Omental fat pad (tissue), 4 donors: ENCODE measurements at places on chromosomes 12 and 14.

DNA sequence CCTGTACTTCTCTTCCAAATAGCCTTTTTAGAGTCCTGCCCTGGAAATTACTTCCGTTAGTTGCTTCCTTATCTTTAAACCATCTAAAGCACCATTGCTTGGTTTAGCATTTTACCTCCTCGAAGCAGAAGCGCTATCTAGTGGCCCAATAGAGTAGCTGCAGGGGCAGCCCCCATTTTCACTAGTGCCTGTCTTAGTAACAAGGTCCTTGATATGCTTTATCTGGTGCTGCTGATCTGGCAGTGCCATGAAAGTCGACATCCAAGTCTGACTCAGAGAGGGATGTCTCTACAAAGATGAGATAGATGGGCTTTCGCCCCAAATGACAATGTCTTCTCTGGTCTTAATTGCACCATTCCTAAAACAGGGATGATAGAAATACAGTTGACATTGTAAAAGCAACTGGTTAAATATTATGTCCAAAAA is 25.0 kb upstream of the CIT start:
- DNase-seq = no peak

DNA sequence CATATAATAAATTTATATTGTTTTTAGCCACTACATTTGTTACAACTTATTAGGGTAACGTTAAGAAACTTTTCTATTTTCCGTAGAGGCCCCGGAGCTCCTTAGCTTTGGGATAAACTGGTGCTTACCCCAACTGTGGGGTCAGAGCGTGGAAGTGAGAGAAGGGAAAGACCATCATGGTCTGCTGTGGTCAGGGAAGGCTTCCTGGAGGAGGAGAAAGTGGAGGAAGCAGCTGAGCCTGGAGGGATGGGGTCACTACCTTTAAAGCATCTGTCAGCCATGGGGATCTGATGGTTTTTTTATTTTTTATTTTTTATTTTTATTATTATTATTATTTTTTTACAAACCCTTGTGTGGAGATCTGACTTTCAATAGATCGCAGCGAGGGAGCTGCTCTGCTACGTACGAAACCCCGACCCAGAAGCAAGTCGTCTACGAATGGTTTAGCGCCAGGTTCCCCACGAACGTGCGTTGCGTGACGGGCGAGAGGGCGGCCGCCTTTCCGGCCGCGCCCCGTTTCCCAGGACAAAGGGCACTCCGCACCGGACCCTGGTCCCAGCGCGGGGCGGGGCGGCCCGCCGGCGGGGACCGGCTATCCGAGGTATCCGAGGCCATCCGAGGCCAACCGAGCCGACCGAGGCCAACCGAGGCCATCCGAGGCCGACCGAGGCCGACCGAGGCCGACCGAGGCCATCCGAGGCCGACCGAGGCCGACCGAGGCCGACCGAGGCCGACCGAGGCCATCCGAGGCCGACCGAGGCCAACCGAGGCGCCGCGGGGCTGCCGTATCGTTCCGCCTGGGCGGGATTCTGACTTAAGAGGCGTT is 1101.2 kb upstream of the TMEM132C start:
- peak; percentile 26 for DNase-seq

GRCh38 chr12:93016752-93017350 is 87.8 kb upstream of the EEA1 start:
- DNase-seq = no peak

GRCh38 chr12:29486972-29487371 is 10.5 kb downstream of the OVCH1 start:
- DNase-seq = no peak

DNA sequence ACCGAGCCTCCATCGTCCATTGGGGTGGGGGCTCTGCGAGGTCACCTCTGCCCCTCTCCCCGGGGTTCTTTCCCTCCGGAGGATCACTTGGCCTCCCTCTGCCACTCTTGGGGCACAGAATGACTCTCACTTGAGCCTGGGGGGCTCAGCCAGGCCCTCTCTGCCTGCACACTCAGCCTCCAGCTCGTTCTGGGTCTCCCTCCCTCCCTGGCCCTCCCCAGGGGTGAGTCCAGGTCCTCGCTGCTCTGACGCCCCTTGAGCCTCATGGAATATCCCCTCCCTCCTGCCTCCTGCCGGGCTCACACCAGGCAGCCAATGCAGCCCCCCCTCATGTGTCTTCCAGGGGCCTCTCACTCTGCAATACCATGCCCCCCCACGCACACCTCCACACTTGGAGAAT is 17.7 kb upstream of the SFSWAP start:
- no peak for DNase-seq

DNA sequence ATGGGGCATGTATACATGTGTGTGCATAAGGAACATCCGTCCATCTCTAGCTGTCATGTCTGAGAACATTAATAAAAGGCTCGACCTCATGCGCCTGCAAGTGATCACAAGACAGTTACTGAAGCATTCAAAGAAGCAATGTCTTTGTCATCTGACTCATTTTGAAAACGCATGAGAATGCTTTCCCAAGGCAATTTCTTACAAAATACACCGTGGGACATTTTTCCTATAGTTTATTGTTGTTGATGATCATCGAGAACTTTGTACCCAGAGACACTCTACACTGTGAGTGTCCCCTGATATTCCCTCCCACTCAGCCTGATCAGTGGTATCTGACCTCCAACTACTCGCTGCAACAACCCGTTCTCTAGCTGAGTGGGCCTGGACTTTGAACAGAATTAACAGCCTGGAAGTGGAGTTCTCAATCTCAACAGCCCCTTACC is 68.1 kb downstream of the ETV6 start:
- DNase-seq = no peak

DNA sequence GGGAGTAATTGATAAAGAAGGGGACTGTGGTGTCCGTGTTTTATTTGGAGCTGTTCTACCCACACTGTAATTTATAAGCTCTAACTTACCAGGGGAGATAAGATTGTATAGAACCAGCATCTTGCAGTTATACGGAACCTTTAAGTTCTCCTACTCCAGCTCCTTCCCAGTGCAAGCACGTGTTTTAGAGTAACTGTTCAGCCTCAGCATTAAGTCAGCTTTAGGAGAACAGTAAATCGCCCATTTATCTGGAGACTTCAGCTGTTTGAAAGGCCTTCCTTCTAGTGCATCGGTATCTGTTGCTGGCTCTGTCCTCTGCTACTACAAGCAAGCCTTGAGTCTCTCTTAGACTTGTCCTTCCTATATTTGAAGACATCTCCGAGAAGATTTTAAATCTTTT is 95.6 kb downstream of the ETV6 start:
- DNase-seq = no peak

DNA sequence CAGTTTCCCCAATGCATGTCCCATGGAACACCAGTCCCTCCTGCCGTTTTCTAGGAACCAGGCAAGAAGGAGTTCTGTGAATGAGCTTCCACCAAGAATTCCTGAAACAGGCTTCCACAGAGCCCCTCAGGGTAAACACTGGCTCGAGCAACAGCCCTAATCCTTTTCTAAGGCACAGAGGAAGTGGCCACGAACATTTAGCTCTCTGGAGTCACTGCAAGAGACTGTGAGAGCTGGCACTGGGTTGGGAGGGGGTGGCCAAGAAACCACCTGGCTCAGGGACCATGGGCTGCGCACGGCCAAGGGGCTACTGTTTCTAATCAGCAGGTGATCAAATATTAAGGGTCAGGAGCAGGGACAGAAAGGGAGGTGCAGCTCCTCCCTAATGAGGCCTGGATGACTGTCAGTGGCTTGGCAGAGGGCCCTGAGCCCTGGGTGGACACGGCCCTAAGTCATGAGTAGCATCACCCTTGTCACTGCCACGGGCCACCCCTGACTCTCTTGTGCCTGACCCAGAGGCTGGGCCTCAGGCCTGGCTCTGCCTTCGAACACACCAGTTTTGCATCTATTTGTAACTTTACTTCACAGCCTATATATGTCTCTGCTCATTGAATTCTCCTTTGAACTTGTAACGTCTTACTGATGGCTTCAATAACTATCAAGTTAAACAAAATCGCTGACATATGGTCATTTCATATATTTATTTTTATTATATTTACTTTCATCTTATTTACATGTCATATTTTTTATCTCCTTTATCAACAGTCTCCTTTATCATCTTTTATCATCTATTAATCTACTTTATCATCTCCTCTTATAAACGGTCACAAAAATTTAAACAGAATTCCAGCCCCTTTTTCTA is 154.0 kb downstream of the DICER1 start:
- DNase-seq = no peak

DNA sequence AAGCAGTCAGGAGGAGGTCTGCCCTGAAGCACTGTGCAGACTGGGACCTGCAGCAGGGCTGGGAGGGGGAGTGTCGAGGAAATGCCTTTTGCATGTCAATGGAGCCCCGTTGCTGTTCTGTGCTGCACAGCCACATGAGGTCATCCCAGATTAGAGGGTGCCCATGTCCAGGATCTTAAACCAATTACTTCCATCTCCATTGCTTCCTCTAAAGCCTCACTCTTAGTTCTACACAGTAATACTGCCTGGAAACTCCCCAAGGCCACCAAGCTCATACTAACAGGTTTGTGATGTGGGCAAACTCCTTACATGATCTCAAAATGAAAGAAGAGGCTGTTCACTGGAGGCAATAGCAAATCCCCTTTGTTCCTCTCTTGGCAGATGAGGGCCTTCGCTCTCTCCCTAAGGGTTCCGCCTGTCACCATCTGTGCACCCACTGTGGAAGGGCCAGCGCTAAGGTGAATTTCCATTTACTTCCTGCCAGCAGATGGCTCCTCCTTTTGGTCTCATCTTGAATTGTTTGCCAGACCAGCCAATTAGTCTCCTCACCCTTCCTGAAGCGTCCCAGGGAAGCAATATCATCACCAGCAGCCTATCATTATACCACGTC is 35.4 kb upstream of the LTA4H start:
- DNase-seq = no peak

DNA sequence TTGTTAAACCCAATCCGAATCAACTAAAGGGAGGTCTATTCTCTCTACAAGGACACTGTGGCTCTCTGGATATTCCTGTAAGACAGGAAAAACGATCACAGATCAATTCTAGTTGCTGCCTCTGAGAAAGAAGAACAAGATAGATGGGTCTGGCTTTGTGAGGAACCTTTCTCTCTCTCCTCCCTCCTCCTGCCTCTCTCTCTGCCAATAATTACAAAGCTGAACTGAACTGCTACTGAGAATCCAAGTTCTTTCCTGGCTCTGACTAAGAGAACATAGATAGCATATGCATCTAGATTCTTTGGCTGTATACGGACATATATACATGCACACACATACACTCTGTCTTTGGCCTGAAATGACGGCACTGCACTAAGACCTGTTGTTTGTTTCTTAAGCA is 27.6 kb downstream of the ETV6 start:
- no peak for DNase-seq

DNA sequence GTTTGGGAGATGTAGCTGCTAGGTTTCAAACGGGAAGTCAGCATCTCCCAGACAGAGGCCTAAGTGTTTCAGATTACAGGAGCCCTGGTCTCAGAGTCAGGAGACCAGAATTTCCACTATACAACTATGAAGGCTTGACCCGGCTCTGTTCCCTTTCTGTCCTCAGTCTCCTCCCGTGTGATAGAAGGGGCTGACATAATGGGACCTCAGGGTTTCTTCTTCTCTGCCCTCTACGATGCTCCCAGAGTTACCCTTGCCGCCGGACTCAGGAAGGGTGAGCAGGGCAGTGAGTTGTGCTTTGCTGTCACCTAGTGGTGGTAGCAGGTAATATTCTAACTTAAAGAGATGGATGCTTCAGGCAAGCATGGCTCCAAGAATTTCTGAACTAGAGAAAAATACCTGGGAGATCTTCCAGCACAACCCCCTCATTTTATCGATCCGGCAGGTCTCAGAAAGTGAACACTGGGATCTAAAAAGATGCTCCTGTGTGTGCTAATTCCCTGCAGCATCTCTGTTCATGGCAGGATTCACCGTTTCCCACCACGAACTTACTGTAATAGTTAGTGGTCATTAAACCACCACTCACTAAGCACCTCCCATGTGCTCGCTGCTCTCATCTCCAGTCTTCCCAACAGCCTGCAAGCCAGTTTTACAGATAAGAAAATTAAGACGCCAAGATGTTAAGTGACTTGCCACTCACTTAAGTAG is 84.4 kb downstream of the VWF start:
- DNase-seq = no peak

DNA sequence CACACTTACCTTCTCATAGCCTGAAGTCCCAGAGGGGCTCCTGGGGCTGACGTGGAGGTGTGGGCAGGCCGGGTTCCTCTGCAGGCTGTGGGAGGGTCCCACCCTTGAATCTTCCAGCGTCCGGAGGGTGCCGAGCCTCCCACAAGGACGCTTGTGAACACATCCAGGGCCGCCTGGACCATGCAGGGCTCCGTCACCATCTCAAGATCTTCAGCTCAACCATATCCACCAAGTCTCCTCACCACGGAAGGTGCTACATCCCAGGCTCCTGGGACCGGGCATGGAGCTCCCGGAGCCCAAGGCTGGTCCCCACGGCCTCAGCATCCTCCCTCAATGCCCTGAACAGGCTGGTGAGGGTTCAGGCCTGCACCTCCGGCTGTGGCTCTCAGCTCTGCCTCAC is 10.7 kb upstream of the FBRSL1 start:
- DNase-seq = no peak

- DNase-seq = no peak
Measured at GRCh38 chr14:33949411-33949893, 1.4 kb downstream of the EGLN3 start.

GRCh38 chr12:94435511-94435927 is 24.1 kb downstream of the CEP83 start:
- DNase-seq = no peak

- no peak for DNase-seq
Measured at GRCh38 chr14:44720707-44721106, 213.6 kb upstream of the FSCB start.

DNA sequence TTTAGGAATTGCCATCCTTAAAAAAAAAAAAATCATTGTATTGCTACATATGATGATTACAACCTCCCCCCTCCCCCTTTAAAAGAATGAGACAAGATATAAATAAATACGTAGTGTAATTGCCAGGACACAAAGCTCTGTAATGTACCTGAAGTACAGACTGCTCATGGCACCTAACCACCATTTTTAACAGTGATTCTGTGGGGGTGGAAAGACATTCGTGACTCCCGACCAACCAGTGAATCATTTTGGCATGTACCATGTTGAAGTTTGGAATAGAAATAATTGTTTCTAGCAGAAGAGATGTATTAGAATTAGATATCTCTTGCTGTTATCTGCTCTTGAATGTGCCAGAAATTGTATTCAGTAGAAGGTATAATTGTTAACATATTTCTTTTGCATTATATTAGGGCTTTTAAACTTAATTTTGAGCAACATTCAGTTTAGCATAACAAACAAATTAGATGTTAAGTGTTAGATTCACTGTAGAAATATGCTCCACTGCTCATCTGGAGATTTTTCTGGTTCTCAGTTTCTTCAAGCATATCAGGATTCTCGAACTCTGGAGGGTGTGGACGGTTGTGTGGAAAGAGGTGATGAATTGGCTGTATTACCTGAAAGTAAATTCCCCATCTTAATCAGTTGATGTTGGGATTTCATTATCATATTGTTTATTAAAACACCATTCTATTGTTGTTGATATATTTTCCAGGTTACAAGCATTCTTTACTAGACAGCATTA is 31.1 kb downstream of the FRS2 start:
- no peak for DNase-seq

DNA sequence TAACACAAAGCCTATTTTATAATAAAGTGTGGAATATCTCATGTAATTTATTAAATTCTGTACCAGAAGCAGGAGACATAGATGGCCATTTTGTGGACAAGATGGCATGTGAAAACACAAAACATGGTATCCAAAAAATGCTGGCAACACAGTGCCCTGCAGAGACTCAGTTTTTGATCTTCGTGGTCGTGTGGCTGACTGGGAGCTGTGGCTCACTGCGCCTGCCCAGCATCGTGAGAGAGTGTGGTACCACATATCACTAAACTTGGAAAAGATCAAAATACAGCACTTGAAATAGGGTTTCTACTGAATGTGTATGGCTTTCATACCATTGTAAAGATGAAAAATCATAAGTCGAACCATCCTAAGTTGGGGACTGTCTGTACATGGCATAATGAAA is 43.0 kb upstream of the MANSC4 start:
- no peak for DNase-seq
